ENCODE measurements at places on chromosomes 1 and 21. TPM values are rescaled to one million over a fixed set of nuclear protein-coding genes. Genes with fewer than 3 reads are reported as not detected.

Gene HAPLN2
- 1.3 TPM for total RNA-seq

Gene MPZ
- total RNA-seq: 1.1 TPM

Gene FAM72C
- total RNA-seq: 1.4 TPM

Gene RIMKLA
- total RNA-seq: 10.3 TPM

Gene ARTN
- 0.91 TPM for total RNA-seq

Gene FAAH
- total RNA-seq: 19.0 TPM

Gene PGLYRP3
- not detected for total RNA-seq

Gene PDZK1
- 0.91 TPM for total RNA-seq

Gene TMEM82
- not detected for total RNA-seq

Gene INKA2
- total RNA-seq: 15.9 TPM

Gene HLX
- 1.00 TPM for total RNA-seq

Gene HTR6
- 0.09 TPM for total RNA-seq

Gene OPRD1
- 0.36 TPM for total RNA-seq

Gene TCHHL1
- total RNA-seq: not detected

Gene CLCA1
- total RNA-seq: 0.54 TPM

Gene LCE1B
- total RNA-seq: not detected

Gene PKP1
- 0.45 TPM for total RNA-seq

Gene BATF3
- total RNA-seq: 0.91 TPM

Gene DMRTA2
- not detected for total RNA-seq

Gene PTPRF
- total RNA-seq: 75.7 TPM

Gene ASCL5
- total RNA-seq: not detected

Gene TCP10L
- 7.9 TPM for total RNA-seq

Gene KIF2C
- 9.4 TPM for total RNA-seq

Gene PRPF38A
- 24.8 TPM for total RNA-seq

Gene TRIM67
- total RNA-seq: 29.4 TPM

Gene ADAM15
- total RNA-seq: 27.6 TPM

Gene S100A3
- total RNA-seq: not detected

Gene TEDDM1
- total RNA-seq: not detected

Gene FCRLA
- not detected for total RNA-seq

Gene RNF223
- not detected for total RNA-seq

Gene SHISA4
- 22.0 TPM for total RNA-seq

Gene SH3BGR
- total RNA-seq: 1.8 TPM

Gene NRIP1
- 98.4 TPM for total RNA-seq

Gene TRPM2
- 4.0 TPM for total RNA-seq

Gene CAMK2N1
- 26.5 TPM for total RNA-seq

Gene UBE2U
- not detected for total RNA-seq

Gene ETV3L
- total RNA-seq: not detected

All from cerebellum (tissue), 4 donors.